ENCODE measurements at places on chromosomes 4 and X.

- DNase-seq: no peak
These were observed 2.7 kb downstream of the ADGRL3 start for GRCh38 chr4:61202638-61203435.

DNA sequence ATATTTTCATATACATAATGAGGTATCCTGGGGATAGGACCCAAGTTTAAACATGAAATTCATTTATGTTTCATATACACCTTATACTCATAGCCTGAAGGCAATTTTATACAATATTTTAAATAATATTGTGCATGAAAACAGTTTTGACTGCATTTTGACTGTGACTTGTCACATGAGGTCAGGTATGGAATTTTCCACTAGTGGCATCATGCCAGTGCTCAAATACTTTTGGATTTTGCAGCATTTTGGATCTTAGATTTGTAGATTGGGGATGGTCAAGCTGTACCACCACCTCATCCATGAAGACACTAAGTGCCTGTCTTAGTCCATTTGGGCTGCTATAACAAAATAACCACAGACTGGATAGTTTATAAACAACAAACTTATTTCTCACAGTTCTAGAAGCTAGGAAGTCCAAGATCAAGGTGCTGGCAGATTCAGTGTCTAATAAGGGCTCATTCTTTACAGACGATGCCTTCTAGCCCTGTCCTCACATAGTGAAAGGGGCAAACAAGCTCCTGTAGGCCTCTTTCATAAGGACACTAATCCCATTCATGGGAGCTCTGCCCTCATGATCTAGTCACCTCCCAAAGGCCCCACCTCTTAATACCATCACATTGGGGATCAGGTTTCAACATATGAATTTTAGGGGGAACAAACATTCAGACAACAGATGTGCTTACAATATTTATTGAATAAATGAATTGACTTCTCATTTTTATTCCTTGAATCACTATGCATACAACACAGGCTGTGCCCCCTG lies 9.4 kb downstream of the NUDT6 start:
- no peak for DNase-seq

GRCh38 chr4:120105472-120105871 lies 38.8 kb upstream of the MAD2L1 start:
- DNase-seq: no peak

GRCh38 chr4:16488084-16488483 lies 261.8 kb upstream of the TAPT1 start:
- DNase-seq: no peak

- DNase-seq: no peak
These were observed 4.7 kb upstream of the GPR143 start for GRCh38 chrX:9770319-9770718.

GRCh38 chr4:73964862-73965611 lies 16.8 kb downstream of the PF4 start:
- peak; percentile 14 for DNase-seq

- DNase-seq: no peak
These were observed 9.3 kb downstream of the C4orf54 start for GRCh38 chr4:99648321-99648720.

DNA sequence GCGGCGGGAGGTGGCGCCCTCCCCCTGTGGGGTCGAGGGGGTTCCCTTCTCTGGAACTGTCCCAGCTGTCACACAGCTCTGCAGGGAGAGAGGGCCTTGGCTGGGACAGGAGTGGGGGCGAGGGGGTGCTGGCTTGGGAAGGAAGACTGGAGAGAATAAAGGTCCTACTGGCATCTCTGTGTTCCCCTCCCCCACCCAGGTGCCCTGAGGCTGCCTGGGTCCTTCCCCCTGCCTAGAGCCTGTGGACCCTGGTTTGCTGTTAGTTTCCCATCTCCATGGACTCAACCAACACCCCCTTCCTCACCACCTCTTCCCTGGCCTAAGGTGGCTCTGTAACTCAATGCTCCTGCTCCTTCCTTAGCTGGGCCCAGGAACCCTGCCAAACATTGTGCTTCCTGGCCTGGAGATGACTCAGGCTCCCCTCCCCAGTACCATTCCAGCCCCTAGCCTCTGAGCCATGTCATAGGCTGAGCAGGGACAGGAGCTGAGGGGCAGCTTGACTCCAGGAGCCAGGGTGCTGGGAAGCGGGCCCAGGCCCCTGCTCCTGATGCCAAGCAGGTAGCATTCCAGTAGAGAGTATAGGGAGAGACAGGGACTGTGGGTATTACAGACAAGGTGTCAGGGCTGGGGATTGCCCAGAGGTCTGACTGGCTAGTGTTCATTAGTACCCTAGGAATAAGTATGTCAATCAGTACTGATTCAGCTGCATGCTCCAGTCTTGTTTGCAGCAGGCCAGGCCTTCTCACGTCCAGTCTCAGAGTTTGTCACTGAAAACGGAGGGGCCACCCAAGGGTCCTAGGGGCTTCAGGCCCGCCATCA lies 100.7 kb downstream of the EFNB1 start:
- DNase-seq: no peak

- DNase-seq: peak; percentile 11
These were observed 1065.7 kb upstream of the FTHL17 start for GRCh38 chrX:32137525-32137924.

DNA sequence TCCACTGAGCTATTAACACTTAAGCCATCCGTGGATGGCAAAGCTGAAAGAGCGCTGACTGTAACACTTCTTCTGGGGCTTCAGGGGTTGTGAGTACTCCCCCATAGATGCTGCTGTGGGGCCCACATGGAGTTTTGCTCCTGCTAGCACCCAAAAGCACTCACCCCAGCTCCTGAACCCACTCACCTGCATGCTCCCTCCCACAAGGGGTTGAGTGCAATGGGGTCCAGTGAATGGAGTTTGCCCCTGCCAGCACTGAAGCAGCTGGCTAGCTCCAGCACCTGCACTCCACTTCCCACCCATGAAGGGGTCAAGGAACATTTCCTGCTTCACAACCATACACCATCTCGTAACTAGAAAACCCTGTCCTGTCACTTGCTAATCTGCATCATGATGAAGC lies 78.9 kb downstream of the IL21 start:
- DNase-seq: no peak

DNA sequence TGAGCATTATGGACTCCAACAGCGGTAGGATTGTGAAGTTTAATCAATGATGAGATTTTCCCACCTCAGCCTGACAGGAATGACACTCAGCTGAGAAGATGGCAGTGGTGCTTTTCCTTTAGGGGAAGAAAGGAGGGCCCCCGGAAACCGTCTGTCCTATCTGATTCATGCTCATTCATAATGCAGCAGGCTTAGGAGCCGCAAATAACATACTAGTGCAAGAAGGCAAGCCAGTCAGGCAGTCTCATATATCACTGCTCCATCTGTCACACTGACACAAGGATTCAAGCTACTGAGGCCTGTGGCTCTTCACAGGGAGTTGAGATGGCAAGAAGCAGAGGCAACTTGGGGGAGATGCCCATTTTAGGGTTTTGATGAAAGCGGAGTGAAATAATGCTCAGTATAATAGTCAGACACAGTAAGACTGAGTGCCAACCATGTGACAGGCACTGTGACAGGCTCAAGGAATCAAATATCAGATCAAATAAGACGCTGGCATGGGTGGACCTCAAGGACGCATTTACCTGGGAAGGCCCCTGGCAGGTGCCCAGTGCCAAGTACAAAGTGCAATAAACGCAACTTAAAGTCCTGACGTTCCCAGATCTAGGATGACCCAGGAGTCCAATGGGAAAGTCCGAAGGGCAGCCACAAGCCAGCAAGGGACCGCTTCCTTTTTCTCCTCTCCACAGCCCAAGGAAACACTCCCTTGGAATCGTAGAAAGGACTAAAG lies 63.4 kb downstream of the FHDC1 start:
- peak; percentile 41 for DNase-seq

- no peak for DNase-seq
These were observed 159.7 kb upstream of the ATP6AP2 start for GRCh38 chrX:40420899-40421729.

DNA sequence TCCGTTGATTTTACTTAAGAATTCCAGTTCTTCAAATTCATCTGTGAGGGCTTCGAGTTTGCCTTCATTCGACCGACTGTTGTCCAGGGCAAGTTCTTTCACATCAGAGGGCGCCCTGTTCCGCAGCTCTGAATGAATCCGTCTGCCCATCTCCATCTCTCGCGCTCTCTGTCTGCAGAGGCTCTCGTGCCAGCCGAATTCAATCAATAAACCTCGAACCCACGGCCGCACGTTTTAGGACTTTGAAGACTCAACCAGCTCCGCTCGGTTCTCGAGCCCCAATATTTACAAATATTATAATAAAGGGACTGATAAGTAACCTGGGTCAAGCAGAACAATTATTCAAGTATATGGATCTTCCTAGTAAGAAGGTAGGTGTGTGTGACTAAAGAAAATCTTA lies 556.4 kb upstream of the SMIM31 start:
- no peak for DNase-seq

- no peak for DNase-seq
These were observed 46.5 kb upstream of the RAB9B start for GRCh38 chrX:103878466-103879122.

- DNase-seq: no peak
These were observed 74.8 kb upstream of the MTNR1A start for GRCh38 chr4:186630128-186630527.

DNA sequence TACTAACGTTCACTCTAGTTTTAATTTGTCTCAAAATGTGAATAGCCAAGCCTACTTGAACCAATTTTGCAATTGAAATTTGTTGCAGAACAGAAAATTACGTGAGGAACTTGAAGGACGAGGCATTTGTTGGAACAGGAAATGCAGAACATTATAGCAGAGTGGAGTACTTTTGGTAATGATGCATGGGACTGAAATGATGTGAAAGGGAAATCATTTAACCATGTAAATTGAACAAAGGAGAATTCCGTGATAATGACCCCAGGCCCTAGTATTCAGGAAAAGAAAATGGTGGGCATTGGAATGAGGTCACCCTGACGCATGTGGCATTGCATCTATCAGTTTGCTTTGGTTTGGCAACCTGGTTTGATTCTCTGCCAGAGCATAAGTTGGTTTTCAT lies 44.9 kb upstream of the BEND4 start:
- DNase-seq: no peak

DNA sequence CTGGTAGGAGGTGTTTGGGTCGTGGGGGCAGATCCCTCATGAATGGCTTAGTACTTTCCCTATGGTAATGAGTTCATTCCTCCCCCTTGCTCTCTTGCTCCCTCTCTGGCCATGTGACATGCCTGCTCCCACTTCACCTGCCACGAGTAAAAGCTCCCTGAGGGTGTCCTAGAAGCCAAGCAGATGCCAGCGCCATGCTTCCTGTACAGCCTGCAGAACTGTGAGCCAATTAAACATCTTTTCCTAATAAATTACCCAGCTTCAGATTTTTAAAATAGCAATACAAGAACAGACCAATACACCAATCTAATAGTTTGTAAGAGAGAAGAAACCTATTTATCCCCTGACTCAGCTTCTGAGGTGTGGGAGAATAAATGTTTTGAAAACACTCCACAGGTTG lies 60.5 kb downstream of the FGFBP1 start:
- no peak for DNase-seq

DNA sequence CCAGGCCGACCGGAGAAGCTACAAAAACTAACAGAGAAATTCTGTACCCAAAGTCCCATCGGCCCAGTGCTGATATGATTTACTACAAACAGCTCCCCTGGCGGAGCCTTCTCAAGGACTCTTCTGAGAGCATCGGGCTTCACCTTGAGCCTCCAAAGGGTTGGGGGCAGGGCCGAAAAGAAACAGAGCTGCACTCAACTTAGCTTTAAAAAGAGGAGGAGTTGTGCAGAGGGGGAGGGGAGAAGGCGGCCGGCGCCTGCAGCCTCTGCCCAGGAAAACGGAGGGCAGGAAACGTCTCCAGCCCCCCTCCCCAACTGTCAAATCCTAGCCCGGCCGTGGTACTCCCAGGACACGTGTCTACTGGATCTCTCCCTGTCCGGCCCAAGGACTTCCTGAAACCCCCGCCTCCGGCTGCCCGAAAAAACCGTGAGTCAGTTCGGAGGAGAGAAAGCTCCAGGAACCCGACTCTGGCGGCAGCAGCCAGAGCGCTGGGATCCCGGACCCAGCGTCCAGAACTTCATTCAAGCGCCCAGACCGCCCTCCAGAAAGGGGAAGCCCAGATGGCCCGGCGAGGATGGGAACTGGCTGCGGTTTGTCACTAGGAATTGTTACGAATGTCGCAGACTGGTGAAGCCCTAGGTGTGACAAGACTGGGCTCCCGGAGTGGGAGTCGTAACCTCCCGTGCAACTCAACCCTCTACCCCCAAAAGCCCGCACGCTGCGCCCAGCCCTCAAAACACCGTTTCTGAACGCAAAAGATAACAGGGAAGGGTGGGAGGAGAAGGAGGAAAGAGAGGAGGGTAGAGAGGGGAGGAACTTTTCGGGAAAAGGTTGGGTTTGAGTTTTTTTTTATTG lies 973 bp downstream of the ADAMTS3 start:
- DNase-seq: peak; percentile 36

- no peak for DNase-seq
These were observed 50.7 kb upstream of the KIT start for GRCh38 chr4:54607067-54607466.

DNA sequence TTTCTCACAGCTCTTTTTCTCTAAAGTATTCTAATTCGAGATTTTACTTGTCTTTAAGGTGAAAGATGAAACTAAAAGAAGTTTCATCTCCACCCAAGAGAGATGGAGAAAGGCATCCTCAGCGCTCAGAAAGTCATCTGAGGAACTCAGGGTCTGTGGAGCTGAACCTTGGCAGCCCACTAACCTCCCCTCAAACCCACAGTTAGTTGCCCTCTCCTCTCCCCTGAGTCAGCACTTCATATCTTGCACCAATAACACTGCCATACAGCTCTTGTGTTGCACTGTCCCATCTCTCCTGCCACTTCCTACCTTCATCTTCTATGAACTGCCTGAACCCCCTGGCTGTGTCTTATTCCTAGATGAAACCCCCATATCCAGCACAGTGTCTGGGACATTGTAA lies 184.8 kb downstream of the RAB28 start:
- DNase-seq: no peak

DNA sequence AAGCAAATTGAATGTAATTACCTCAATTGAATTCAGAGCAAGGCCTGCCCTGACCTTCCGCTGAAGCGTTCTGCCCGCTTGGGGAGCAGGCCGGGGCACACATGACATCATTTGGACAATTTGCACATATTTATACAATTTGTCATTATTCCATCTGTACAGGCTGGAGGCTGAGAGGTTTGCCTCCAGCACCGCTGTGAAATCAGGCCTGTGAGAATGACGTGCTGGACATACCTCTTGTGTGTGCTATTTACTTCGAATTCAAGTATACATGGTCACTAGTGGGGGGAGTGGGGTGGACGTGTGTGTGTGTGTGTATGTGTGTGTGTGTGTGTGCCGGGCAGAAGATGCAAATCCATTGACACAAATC lies 285.6 kb downstream of the SHOX start:
- no peak for DNase-seq

Data from left colon (tissue), 2 donors.